ENCODE measurements at places on chromosomes 12 and 14.

DNA sequence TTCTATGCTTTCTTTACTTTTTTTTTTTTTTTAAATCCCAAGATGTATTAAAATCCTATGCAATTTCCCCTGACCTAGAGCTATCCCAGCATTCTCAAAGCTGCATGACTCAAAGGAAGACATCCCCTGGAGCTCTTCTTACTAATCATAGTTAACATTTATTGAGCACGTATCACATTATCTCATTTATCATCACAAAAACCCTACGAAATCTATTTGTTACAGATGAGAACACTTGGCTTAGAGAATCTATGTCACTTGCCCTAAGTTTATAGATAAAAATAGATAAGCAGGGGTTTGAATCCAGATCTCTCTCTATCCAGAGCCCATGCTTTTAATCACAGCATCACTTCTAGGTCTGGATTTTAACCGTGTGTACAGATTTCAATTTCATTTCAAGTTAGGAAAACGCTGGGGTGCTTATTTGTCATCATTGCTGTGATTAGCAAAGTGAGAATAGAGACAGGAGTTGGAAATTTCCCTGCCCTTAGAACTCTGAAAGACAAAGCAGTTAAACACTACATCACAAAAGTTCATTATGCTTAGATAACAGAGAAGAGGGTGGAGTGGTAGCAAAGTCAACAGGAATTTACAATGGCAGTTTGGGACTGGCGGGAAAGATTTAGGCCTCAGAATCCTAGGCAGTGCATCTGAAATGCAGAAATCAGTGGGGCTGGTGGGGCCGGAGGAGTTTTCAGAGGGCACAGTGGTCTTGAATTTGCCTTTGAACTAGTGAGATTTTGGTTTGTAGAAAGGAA is 177.7 kb upstream of the FRMD6 start:
- DNase-seq: no peak

GRCh38 chr14:81472096-81472800 is 61.4 kb downstream of the SEL1L start:
- no peak for DNase-seq

DNA sequence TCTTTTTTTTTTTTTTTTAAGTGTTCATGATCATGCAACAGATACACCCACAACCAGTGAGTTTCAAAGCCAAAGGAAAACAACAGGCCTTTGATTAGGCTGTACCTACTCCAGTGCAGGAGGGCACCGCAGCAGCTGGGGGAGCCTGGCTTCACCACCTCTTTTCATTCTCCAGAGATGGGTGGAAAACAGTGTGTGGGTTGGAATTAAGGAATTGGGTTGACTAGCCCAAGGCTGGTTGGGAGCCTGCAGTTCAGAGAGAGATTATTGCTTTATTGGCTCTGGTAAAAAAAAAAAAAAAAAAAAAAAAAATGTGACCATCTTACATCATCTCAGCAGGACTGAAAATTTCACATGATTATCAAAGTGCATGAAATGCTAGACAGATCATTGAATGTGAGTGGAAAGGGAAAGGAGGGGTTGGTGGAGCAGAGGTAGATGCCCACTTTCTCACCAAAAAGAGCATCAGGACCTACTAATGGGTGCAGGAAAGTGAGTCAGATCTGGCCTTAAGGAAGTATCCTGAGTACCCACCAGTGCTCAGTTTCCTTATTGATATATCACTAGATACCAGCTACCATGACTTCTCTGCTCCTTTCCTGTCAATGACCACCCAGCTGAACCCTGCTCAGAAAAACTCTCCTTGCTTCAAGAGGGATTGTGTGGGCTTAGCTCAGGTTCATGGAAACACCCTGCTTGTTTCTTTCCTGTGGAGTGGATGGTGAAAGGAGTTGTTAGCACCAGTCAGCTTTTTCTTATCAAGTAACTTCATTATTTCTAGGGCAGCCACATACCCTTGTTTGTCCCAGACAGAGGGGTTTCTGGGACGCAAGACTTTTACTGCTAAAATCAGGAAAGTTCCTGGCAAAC is 54.8 kb upstream of the DYRK2 start:
- no peak for DNase-seq

GRCh38 chr12:113197518-113198077 is 12.1 kb downstream of the RITA1 start:
- no peak for DNase-seq

- no peak for DNase-seq
These were observed 228.5 kb downstream of the VRK1 start for GRCh38 chr14:97025722-97026121.

GRCh38 chr12:73225941-73226340 is 953.8 kb downstream of the TRHDE start:
- DNase-seq: no peak

GRCh38 chr12:26773313-26774104 is 59.5 kb downstream of the ITPR2 start:
- DNase-seq: no peak

DNA sequence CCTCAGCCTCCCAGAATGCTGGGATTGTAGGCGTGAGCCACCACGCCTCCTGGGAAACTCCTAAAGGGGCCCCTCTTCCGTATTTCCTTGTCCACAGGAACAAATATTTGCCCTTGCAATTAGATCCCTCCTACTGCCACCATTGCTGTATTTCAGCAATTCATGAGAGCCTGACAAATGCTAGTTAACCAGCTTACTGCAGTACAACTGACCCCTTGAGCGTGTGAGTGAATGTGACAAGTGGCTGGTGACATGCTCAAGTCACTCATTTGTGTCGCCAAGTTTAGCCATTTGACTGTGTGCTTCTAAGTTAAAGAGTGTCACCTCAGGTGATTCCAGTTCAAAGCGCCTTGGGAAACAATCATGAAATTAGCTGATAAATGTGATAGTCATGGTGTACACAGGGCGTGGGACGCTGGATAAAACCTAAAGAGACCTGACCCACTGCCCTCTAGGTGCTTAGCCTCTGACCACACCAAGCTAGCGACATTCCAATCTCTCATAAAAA is 56.1 kb upstream of the MAP1LC3B2 start:
- no peak for DNase-seq

- no peak for DNase-seq
These were observed 25.1 kb downstream of the ADGRD1 start for GRCh38 chr12:130978785-130979184.

- DNase-seq: no peak
These were observed 11.1 kb downstream of the SERPINA12 start for GRCh38 chr14:94498215-94498614.

GRCh38 chr12:70598467-70599193 is 38.6 kb downstream of the PTPRB start:
- DNase-seq: no peak

DNA sequence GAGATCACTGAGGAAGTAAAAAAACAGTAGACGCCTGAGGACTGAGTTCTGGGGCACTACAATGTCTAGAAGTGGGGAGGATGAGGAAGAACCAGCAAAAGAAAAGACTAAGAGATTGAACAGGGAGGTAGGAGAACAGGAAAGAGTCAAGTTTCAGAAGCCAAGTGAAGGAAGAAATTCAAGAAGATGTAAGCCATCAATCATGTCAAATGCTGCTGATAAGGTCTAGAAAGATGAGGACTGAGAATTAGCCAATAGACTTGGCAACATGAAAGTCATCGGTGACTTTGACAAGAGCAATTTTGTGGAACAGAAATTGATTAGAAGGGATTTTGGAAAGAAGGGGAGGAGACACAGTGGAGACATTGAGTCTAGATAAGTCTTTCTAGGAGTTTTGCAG is 54.8 kb upstream of the CRY1 start:
- no peak for DNase-seq

GRCh38 chr14:60686865-60687264 is 37.3 kb downstream of the SIX4 start:
- DNase-seq: no peak

- DNase-seq: no peak
These were observed 23.1 kb upstream of the PWP1 start for GRCh38 chr12:107662484-107662883.

GRCh38 chr12:69821032-69821455 is 4.0 kb upstream of the MYRFL start:
- DNase-seq: no peak

- DNase-seq: no peak
These were observed 9.4 kb upstream of the CCDC175 start for GRCh38 chr14:59585891-59586554.

GRCh38 chr14:95134304-95134933 is 22.9 kb downstream of the DICER1 start:
- no peak for DNase-seq

GRCh38 chr12:1350055-1350933 is 244.1 kb downstream of the FBXL14 start:
- no peak for DNase-seq

DNA sequence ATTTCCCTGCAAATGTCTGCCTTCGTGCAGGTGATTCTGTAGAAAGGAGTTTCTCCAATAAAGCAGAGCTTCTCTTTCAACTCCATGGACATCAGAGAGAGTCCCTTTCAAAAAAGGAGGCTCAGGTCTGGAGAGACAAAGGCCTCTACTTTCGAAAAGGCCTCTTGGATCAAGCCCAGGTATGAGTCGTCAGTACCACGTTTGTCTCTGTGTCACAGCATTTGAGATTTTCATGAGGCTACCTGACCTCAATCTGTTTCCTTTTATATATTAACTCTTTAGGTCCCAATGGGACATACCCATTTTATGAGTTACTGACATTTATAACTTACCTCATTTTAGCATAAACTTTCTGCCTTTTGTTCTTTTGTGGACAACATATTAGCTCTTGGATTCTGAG is 290.8 kb downstream of the RPAP3 start:
- no peak for DNase-seq

DNA sequence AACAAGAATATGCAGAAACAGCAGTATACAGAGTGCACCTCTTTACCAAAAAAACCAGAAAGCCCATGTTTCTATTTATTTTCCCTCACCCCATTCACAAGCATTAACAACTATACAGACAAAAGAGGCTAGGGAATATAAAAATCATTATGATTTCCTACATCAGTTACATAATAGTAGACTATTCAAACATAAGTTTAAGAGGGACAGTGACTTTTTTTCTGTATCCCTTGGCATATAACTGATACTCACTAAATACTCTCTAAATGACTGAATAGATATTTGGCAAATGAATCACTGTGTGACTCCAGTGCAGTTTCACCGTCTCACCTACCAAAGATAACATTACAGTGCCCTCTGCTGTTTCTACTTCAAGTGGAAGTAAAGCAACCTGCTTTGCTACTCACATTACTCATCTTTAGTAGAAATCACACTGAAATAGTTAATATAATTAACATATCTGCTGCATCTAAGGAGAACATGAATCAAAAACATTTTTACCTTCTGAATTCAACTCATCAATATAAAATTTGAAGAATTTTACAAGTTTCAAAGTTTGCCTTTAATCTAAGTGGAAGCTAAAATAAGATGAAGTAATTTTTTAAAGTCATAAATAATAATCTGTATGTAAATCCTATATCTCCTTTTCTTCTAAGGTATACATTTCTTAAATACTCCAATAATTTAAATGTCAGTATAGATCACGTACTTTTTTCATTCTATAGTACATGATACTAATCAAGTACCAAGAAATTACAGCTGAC is 103.8 kb downstream of the OSBPL8 start:
- no peak for DNase-seq

DNA sequence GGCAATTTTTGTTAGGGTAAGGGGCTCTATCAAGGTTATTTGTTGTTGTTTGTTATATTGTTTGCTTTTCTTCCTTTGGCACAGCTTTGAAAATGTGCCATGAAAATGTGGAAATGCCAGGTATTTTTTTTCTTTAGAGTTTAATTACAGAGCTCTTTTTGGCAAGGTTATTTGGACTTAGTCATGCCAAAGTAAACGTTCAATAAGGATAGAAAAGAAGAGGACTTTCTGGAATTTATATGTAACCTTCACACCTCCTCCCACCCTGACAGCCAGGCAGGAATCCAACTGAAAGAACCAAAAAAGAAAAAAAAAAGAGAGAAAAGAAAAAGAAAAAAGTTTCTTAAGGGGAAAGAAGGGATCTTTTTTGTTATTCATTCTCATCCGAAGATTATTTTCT is 217.8 kb downstream of the KITLG start:
- DNase-seq: no peak

DNA sequence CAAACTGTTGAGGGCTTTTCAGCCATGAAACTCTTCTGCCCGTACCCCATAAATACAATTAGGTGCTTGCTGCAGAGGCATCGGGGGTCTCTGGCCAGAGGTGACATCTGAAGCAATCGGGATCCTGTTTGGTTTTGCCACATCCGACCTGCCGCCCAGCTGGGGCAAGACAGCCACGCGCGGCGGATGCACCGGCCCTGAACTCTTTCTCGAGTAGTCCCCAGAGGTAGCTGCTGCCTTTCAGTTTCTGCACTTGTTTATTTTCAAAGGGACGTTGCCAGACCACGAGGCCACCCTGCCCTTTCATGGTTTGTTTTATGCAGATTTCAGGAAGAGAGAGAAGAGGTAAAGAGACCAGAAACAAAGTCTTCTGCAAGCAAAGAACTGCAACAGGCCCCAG is 10.6 kb upstream of the MLXIP start:
- DNase-seq: no peak

DNA sequence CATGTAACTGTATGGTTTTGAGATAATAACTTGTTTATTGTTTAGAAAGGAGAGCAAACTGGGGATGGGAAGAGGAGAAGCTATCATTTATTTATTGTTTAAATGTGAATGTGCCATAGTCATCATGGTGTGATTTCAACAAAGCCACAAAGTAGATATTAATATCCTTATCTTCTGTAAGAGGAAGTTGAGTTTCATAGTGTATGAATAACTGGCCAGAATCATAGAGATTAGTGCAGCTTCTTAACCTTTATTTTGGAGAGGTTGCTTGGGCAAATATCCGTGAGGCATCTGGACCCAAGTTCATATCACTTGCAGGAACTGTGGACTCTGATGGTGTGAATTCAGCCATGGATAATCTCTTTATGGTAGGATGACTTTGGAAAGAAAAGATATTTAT is 26.8 kb upstream of the LYZ start:
- DNase-seq: no peak

DNA sequence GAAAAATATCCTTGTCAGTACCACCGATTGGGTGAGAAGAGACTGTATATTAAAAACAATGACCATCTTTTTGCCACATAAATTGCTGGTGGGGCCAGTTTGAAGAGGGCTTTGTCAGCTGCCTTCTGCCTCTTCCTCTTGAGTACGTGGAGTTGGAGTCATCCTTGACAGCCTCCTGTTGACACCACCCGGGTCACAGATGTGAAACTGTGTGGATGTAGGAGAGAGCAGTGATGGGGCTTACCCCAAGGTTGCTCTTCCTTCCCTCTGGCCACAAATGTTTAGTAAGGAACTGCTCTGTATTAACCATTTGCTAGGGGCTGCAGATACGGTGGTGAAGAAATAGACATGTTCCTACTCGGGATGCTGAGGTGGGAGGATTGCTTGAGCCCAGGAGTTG is 12.2 kb downstream of the PTPN11 start:
- DNase-seq: no peak

DNA sequence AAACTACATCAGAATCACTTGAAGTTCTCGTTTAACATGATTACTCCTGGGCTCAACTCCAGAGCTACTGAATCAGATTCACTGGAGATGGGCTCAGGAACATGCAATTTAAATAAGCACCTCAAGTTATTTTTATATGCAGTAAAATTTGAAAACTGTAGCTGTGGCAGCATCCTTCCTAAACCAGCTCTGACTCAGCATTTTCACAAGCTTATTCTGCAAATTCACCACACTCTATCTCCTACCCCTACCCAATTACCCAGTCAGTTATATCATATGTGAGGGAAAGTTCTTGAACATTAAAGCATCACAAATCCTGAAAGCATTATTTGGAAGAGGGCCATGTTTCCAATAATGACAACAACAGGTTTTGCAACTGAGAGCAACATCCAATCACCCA is 24.2 kb upstream of the LRRC9 start:
- DNase-seq: no peak

All from cortex of kidney (tissue), 1 donor.